ENCODE measurements at places on chromosomes 2 and 18.
A peak's percentile ranks its signal among the peaks of the same experiment; 100 is the strongest.

- no peak for DNase-seq
Measured at GRCh38 chr2:8087480-8087840, 594.4 kb upstream of the ID2 start.

DNA sequence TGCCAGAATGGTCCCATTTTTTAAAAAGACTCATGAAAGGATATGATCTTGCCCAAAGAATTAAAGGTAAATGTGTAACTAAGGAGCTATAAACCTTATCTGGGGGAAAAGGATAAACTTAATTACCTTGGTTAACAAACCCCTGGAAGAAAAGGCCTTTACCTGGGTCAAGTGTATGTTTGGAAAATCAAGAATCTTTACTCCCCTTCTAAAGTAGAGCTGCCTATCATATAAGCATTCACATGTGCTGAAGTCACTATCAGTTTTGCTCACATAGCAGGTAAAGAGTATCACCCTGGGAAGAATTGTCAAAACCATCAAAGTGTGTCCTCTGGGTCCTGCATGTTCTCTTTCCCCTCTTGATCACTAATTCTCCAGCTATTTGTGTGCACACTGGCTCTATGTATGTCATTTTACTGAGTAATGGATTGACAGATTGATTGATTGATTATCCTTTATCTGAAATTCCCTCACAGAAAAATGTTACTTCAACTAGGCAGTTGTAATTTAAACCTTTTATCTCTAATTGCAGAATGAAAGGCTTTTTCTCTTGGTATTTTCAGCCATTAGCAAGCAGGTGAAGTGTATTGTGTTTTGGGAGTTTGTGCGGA is 199.4 kb downstream of the NOL4 start:
- DNase-seq = no peak

DNA sequence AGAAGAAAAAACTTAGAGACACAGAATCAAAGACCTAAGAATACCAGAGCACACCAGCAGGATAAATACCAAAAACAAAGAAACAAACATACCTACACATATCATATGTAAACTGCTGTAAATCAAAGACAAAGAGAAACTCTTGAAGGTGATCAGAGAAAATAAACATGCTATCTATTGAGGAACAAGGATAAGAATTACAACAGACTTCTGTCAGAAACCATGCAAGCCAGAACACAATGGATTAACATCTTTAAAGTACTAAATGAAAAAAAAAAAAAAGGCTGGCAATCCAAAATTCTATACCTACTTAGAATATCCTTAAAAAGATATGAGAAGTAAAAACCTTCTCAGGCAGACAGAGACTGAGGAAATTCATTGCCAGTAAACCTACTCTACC is 51.6 kb upstream of the MGAT4A start:
- no peak for DNase-seq

DNA sequence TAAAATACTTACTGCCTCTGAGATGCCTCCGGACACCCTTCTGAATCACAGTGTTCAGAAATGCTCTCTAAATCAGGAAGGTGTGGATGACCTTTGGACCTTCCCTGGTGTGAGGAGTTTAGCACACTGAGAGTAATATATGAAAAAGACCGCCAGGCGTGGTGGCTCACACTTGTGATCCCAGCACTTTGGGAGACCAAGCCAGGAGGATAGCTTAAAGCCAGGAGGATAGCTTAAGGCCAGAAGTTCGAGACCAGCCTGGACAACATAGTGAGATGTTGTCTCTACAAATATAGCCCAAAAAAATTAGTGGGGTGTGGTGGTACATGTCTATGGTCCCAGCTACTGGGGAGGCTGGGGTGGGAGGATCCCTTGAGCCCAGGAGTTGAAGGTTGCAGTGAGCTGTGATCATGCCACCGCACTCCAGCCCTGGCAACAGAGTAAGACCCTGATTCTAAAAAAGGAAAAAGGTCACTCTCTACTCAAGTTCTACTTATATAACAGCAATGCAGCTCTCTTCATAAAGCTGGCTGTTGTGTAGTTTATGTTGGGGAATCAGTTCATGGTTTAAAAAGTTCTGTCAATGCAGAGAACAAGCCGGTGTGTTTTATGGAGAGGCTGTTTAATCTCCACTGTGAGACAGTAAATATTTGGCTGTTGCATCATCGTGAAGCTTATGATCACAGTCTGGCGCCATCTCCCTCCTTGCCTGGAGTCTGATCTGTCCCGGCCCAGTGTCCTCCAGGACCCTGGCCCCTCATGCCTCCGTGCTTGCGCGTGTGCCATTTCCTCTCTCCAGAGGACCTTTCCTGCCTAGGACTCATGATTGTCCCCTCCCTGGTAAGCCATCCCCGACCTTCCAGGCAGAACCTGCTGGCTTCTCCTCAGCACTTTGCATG is 184.5 kb downstream of the FAM210A start:
- DNase-seq = no peak

GRCh38 chr2:10598501-10598900 is 91.3 kb downstream of the NOL10 start:
- DNase-seq = no peak

DNA sequence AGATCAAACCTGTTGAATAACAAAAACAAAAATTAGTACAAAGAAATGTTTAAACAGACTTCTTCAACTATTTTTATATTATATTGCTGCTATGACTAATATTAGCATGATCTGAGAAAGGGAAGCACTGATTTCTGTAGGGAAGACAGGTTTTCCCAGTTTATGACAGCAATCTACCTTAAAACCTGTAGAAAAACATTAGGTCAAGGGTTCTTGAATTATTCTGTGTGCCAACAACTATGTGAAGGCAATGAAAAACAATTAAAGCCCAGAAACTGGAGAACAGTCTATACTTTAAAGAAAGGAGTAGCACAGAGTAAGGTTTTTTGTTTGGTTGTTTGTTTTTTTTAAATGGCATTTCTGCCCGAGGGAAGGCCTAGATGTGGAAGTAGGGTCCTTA is 23.3 kb downstream of the PUM2 start:
- no peak for DNase-seq

DNA sequence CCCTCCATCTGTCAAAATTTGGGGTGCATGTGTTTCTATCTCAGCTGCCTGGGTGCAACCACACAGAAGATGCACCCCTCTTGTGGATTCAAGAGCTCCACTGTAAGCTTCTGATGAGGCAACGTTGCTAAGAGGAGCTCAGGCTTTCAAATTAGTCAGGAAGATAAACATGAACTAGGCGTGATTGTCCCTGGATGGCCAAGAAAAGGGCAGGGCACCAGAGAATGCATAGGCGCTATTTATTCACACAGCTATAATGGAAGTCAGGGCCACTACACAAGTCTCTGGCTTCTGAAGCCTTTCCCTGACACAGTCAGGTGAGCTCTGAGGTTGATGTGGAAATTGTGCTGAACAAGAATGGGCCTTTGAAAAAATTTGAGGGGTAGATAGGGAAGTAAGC is 1466.0 kb upstream of the CELF4 start:
- no peak for DNase-seq

DNA sequence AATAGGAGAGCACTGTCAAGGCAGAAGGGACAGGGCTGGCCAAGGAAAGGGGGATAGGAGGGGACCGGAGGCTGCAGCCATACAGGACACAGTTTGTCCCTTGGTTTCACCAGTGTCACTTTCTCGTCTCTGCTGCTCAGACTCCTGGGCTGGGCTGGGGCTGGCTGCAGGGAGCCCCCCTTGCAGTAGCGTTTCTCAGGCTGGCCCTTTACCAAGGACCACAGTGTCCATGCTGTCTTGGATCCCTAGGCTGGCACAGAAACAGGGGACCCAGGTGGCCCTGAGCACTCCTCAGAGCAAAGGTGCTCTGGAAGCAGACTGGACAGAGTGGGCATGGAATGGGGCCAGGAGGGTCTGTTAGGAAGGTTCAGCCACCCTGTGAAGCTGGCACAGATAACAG is 34.8 kb downstream of the ATOH8 start:
- no peak for DNase-seq

GRCh38 chr2:165634855-165635254 is 159.2 kb downstream of the GALNT3 start:
- no peak for DNase-seq

DNA sequence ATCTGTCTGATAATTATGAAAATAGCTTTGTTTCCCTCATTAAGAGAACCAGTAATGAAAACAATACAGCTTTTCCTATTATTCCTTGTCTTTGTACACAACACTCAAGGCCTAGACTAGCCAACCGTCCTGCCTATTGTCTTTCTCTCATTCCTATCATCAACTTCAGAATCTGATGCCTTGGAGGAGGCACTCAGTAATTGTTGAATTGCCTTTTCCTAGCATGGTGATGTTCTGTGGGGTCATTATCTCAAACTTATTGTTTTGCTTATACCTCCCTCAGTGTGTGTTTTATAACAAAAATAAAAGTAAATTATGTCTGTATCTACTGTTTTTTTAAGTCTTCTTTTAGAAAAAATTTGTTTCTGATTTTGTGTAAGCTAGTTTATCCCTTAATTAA is 208.7 kb downstream of the RIT2 start:
- DNase-seq = no peak

GRCh38 chr18:73835656-73836364 is 311.8 kb downstream of the FBXO15 start:
- DNase-seq = no peak

DNA sequence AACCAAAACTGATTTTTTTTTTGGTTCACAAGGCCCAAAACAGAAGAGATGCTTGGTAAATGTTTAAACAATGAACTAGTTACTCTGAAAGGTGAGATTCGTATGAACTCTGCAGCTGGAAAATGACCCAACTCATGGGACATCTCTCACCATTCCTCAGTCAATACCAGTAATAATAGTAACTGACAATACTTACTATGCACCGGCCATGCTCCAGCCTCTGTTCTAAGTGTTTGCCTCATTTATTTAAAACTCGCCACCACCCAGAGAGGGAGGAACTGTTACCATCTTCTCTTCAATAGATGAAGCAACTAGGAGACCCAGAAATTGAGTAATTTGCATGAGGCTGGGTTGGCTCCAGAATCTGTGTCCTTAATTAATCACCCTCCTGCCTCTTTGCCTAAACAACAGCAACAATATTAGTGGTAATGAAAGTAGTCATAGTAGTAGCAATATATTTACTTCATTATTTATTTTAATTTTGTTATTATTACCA is 130.4 kb downstream of the CTIF start:
- DNase-seq = no peak

DNA sequence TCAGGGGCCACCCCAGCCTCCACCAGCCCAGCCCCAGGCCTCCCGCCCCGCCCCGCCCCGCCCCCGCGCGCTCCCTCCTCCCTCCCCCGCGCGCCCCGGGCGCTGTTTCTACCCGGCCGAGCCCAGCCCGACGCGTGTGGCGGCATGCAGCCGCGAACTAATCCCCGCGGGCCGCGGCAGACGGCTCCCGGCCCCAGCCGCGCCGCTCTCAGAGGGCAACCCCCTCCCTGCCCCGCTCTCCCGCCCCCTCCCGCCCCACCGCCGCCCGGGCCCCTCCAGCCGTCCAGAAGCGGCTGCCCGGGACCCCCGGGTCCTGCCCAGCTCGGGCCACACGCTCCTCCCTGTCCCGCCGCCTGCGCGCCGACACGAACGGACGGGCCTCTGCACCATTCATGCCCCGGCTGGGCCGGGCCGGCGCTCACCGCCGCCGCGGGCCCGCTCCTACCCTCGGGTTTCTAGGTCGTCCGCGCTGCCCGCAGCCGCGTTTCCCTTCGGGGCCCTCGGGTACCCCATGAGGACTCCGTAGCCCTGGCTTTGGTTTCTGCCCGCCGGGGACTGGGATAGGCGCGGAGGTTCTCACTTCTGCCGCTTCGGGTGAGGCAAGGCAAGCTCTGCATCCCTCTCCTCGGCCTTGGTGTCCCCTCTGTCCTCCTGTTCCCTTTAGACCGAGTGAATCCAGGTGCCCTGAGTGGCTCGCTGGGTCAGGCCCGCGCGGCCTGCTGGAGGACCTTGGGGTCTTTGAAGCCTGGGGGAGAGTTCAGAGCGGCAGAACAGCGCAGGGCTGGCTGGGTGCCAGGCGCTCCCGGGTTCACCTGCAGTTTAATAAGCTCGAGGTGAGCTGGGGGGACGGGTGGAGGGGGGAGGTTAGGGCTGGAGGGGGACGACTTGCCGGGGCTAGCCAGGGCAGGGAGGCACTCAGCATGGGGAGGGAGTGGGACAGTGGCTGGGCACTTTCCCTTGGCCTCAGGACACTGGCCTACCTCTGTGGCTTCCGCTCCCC is 3.1 kb downstream of the WNT10A start:
- no peak for DNase-seq

GRCh38 chr2:231714639-231715498 is 6.5 kb downstream of the PTMA start:
- DNase-seq = peak; percentile 75

DNA sequence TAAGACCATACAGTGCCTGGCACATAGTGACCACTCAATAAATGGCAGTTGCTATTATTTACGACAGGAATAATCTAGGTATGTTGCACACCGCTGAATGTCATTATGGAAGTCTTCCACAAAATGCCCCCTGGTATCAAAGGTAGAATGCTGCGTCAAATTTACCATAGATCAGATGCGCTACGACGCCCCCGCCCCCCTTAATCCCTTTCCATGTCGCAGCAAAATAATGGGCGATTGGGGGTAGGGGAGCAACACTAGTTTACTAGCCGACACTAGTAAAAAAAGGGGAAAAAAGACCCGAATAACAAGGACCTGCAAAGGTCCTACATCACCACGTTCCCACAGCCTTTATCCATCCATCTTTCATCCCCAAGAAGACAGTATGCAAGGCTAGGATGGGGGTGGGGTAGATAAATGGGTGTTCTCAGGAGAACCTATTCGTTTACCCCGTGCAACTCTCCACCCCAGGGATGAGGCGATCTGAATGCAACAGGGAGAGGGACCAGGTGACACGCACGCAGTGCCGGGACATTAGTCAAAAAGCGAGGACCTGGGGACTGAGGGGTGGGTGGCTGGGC is 455 bp downstream of the PREPL start:
- peak; percentile 46 for DNase-seq

GRCh38 chr18:55252053-55252675 is 292.9 kb upstream of the CCDC68 start:
- DNase-seq = peak; percentile 78

- no peak for DNase-seq
Measured at GRCh38 chr18:27004056-27004829, 138.7 kb upstream of the AQP4 start.

- DNase-seq = no peak
Measured at GRCh38 chr2:24121066-24121465, 2.1 kb downstream of the PFN4 start.

- no peak for DNase-seq
Measured at GRCh38 chr2:233844064-233844807, 10.1 kb downstream of the HJURP start.

GRCh38 chr2:185291035-185291647 is 447.5 kb upstream of the FSIP2 start:
- peak; percentile 35 for DNase-seq

- no peak for DNase-seq
Measured at GRCh38 chr2:689237-689636, 12.0 kb upstream of the TMEM18 start.

DNA sequence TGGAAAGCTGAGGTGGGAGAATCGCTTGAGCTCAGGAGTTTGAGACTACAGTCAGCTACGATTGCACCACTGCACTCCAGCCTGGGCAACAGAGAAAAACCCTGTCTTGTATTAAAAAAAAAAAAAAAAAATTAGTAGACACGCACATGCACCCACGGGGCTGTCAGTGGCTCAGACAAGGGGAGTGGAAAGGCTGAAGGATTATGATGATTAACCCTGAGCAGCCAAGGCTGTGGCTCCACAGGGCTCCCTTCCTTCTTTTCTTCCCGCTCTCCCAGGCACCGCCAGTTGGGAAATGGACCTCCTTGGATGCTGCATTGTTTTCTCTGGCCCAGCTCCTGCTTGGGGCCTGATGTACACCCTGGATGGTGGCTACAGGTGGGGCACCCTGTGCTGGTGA is 49.0 kb upstream of the RAB6C start:
- no peak for DNase-seq

GRCh38 chr18:79944126-79944731 is 7.2 kb downstream of the SLC66A2 start:
- DNase-seq = no peak

GRCh38 chr18:41731884-41732283 is 223.2 kb upstream of the PIK3C3 start:
- DNase-seq = peak; percentile 16

All from dermis blood vessel endothelial cell (primary cell).